ENCODE measurements at places on chromosomes 1 and 21. TPM values are rescaled to one million over a fixed set of nuclear protein-coding genes. Genes with fewer than 3 reads are reported as not detected.

The SYCP1 gene
- not detected for total RNA-seq

The CYP2J2 gene
- total RNA-seq: 17.8 TPM

The TRABD2B gene
- total RNA-seq: 1.3 TPM

The EMC1 gene
- 46.8 TPM for total RNA-seq

The BCAR3 gene
- total RNA-seq: 41.8 TPM

The ADGRL2 gene
- 25.3 TPM for total RNA-seq

The C21orf58 gene
- 2.2 TPM for total RNA-seq

The TMPRSS15 gene
- total RNA-seq: not detected

The RBM11 gene
- total RNA-seq: 13.8 TPM

The UBE4B gene
- 47.5 TPM for total RNA-seq

The IRF6 gene
- total RNA-seq: 0.42 TPM

The CSF3R gene
- 27.8 TPM for total RNA-seq

The HSD11B1 gene
- 92.2 TPM for total RNA-seq

The GPR52 gene
- total RNA-seq: 2.7 TPM

The FCN3 gene
- total RNA-seq: 2.5 TPM

The NOS1AP gene
- total RNA-seq: 6.0 TPM

The AADACL3 gene
- not detected for total RNA-seq

The SLC44A3 gene
- total RNA-seq: 3.3 TPM

The OR2AK2 gene
- not detected for total RNA-seq

The MYOG gene
- total RNA-seq: not detected

The NHLH1 gene
- total RNA-seq: not detected

The CD34 gene
- 38.5 TPM for total RNA-seq

The HJV gene
- total RNA-seq: not detected

The ETV3L gene
- not detected for total RNA-seq

The CTTNBP2NL gene
- total RNA-seq: 28.0 TPM

The XCL1 gene
- total RNA-seq: not detected

The RYR2 gene
- total RNA-seq: 0.22 TPM

The CFAP141 gene
- total RNA-seq: not detected

The FAM72B gene
- 1.3 TPM for total RNA-seq

The BOLA1 gene
- total RNA-seq: 56.5 TPM

The AIM2 gene
- total RNA-seq: 0.59 TPM
